ENCODE measurements at places on chromosomes 3 and 15.
A peak's percentile ranks its signal among the peaks of the same experiment; 100 is the strongest.

GRCh38 chr3:79361748-79362378, 405.9 kb downstream of the ROBO1 start:
- no peak for DNase-seq

GRCh38 chr15:75455424-75455981, 4.0 kb upstream of the SIN3A start:
- DNase-seq, result peak; percentile 86

- DNase-seq, result no peak
Observed at GRCh38 chr3:146037697-146038096, 123.3 kb downstream of the PLOD2 start.

DNA sequence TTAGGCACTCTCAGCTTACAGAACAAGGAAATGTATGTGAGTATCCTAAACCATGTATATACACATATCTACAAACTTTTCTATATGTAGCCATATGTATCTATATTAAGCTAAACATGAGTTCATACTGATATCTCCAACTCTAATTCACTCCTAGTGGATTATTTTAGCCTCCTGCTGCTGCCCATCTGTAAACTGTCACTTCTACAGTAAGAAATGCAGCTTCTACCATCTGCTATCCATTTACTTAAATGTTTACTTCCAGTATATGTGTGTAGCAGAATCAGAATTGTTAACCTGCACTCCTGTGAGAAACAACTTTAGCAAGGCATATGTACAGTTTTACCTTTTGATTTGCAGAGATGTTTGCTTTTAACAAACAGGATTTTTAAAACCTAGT, 478.5 kb upstream of the CBLB start:
- no peak for DNase-seq

GRCh38 chr3:136667081-136667480, 85.1 kb downstream of the STAG1 start:
- no peak for DNase-seq

DNA sequence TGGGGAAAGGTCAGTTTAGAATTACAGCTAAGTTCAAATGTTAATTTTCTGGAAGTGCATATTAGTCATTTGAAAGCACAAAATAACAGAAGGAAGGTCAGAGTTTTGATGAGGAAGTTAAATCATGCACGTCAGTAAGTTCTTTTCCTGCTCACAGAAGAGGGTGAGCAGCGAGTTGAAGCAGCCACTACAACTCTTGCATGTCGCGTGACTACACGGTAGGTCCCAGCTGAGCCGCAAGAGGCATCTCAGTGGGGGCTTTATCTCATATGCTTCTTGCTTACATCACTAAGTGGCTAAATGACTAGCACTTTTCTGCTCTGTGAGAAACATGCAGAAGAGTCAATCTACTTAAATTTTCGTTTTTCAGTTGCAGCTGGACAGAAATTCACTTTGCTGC, 21.3 kb upstream of the SEC62 start:
- no peak for DNase-seq

DNA sequence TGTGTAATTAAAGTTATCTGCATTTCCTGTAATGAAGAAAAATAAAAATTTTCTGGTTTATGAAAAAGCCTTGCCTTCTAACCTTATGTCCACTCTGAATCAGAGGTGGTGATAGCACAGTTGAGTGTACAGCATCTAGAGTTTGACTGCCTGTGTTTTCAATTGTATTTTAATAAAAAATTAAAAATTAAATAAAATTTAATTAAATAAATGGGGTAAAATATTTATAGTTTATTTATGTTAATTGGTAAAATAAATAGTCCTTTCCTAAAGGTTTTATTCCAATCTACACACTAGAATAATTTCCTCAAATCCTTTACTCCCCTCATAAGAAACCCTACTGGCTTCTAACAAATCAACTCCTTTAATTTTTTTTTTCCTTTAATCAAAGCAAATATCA, 111.8 kb upstream of the MYO5C start:
- DNase-seq, result no peak

DNA sequence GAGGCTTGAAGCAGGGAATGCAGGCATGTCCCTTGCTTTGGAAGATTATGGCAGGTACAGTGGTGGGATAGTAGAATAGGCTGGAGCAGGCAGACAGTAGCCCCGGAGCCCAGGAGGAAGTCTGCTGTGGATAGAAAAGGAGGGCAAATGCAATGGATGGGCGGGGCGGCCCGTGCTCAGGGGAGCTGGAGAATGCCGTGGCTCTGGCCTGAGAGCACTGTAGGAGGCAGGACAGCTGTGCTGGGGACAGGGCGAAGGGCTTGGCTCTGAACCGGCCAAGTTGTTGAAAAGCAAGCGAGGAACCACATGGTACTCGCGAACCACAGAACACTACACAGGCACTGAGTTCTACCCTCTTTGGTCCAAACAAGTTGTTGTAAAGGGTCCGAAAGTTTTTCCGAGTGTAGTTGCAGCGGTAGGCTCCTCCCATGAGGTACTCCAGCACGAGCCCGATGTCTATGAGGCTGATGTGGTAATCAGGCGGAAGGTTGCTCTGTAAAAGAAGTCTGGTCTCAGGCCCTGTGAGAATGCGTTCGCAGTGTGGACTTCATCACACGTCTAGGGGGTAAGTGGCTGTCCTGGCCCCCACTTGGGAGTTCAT, 54.7 kb downstream of the TRPM1 start:
- DNase-seq, result no peak

- peak; percentile 42 for DNase-seq
Observed at GRCh38 chr3:42803414-42804105, 730 bp downstream of the HIGD1A start.

DNA sequence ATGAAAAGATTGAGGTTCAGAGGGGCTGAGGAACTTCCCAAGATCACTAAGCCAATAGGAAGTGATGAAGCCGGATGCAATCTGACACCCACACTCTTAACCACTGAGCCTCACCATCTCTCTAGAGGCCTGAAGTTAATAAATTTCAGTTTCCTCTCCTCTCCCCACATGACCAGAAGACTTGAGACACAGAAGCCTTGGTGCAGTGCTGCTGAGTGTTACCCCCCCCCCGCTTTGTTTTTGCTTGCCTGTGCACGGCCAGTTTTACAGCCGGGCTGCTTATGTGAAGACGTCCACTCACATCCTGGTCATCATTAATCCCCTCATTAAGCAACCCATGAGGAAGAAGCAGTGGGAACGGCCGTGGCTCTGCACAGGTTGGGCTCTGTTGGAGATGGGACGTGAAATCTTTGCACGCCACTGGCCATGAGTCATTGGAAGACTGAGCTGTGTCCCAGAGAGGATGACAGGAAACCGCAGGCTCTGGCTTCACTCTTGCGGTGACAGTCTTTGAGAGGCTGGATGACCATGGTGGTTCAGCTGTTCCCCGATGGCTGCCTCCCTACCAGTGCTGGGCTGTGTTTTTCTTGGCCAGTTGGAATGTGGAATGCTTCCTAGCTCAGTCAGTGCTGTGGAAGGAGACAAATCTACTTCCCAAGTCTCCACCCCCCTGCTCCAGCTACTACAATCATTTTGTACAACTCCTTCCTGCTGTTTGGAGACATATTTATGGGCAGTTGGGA, 232.6 kb upstream of the LRTM1 start:
- DNase-seq, result no peak

- no peak for DNase-seq
Observed at GRCh38 chr3:9347081-9347480, 15.8 kb upstream of the THUMPD3 start.

GRCh38 chr3:169440926-169441325, 222.6 kb downstream of the MECOM start:
- no peak for DNase-seq

- no peak for DNase-seq
Observed at GRCh38 chr3:112397556-112397955, 64.6 kb downstream of the CD200 start.

- DNase-seq, result no peak
Observed at GRCh38 chr3:176190755-176191154, 1006.5 kb downstream of the TBL1XR1 start.

DNA sequence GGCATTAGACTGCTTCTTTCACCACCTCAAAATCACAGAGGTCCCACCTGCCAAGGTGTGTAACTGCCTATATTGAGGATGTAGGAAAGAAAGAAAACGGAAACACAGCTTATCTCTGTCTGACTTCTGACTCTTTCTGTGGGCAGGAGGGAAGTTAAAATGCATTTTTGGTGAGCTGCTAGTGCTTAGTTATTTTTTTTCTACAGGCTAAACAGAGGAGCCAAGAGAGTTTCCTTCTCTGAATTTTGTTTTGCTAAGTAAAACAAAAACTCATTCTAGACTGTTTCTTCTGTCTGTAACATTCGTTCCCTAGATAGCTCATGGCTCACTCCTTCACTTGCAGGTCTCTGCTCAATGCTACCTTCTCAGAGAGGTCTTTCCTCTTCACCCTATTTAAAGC, 18.8 kb upstream of the AMOTL2 start:
- no peak for DNase-seq

DNA sequence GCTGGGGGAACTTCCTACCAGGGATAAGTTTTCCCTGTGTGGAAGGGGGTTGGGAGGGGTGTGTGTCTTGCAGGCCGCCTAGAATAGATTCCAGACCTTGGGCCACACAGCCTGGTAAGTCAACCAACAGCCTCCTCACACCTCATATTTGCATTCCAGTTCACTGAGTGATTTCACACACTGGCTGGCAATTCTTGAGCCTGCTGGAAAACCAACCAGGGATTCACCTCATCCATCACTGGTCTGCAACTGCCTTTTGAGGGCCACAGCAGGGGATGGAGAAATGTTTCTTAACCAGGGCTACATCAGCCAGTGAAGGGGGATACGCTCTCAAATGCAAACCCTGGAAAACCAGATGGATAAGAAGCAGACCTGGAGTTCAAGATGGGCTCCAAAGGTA, 2.0 kb downstream of the FSTL1 start:
- DNase-seq, result no peak

- DNase-seq, result no peak
Observed at GRCh38 chr3:63048367-63049326, 173.4 kb upstream of the CADPS start.

DNA sequence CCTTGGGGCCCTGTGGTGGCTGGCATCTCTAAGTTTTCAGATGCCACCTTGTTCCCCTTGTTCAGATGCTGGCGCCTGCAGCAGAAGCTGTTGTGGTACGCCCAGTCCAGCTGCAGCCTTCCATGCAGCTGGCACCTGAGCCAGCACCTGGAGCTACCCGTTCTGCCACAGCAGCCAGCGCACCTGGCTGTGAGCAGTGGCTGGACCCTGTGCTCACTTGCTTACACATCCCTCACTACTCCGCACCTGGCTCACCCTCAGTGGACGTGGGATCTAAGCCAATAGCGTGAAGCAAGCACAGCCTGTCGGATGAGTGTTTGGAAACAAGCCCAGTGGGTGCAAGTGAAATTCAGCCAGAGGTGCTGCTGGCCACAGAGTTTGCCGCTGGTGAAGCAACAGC, 607.5 kb upstream of the BCHE start:
- no peak for DNase-seq

DNA sequence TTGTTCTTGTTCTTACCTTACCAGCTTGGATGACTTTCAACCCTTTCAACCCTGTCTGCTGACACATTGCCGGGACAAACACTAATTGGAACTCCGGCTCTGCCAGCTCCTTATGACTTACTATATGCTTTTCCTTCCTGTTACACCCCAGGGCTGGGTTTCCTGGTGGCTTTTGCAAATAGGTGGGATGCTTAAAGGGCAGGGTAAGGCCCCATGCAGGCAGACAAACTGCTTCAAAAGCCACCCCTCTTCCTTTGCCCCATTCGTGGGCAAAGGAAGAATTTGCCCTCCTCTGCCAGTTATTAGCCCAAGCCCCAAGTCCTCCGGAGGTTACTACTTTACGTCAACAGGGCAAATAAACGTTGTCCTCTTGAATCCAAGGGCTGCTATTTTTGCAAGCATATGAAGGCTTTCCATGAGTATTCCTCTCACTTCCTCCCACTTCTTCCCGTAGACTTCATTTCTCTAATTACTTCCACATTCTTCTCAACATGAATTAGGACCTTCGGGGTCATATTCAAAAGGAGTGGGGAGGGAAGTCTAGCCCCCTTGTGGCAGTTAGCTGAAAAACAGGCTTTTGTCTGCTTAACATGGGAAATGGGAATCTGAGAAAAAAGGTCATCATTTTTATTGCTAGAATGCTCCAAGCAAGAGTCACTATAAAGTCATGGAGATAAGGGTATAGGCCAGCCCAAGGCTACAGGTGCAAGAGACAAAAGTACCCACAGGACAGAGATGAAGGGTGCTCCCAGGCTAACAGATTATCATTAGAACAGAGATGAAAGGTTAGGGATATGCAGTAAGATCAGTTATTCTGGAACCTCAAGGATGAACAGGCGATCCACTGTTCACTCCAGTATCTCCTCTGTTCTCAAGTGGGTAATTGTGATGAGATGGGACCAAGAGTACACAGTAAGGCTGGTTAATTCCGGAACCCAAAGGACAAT, 56.3 kb upstream of the FSTL1 start:
- DNase-seq, result no peak

- DNase-seq, result no peak
Observed at GRCh38 chr3:80734920-80735319, 967.1 kb upstream of the ROBO1 start.

DNA sequence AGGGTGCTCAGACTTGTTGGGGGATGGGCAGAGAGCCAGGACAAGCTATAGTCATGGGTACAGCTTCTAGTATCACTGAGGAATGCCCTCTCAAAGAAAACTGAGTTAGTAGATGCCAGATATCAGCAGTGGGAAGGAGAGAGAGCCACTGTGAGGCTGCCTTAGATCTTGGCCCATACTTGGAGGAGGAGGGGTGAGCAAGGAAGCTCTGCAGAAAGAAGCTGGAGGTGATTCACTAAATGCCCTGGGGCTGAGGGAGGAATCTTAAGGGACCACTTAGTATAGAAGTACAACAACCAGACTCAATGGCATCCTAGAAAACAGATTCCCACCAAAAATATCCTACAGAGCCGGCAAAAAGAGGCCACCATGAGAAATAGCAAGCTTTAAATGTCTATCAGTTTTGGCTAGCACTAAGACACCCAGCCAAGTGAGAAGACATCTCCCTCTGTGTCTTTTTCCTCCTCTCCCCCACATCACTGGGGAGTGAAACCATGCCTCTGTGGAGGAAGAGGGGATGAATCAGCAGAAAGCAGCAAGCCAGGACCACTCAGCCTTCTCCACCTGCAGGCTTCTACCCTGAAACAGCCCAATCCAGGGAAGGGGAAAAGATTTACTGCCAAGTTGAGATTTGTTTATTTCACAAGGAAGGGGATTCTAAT, 282.5 kb upstream of the STT3B start:
- no peak for DNase-seq

- no peak for DNase-seq
Observed at GRCh38 chr15:85276921-85277320, 103.5 kb upstream of the AKAP13 start.

- no peak for DNase-seq
Observed at GRCh38 chr15:66508293-66508883, 3.3 kb downstream of the ZWILCH start.

DNA sequence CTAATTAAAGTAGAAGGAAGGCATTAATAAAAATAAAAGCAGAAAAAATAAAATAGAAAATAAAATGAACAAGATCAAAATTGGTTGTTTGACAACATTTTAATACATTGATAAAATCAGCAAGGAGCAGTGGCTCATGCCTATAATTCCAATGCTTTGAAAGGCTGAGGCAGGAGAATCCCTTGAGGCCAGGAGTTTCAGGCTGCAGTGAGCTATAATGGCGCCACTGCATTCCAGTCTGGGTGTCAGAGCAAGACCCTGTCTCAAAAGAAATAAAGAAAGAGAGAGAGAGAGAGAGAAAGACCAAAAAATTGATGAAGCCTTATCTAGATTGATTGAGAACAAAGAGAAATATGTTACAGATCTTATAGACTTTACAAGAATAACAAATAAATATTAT, 2.1 kb downstream of the XCR1 start:
- no peak for DNase-seq

GRCh38 chr3:154792828-154793227, 287.3 kb upstream of the MME start:
- DNase-seq, result no peak

GRCh38 chr3:82392203-82392775, 630.8 kb upstream of the GBE1 start:
- DNase-seq, result no peak
